Subcutaneous preadipocyte (primary cell): ENCODE measurements at places on chromosomes 5 and 9. TPM values are rescaled to one million over a fixed set of nuclear protein-coding genes. Genes with fewer than 3 reads are reported as not detected.

IFNK gene
- not detected in 2 replicates for total RNA-seq

RANBP17 gene
- 2.3 and 2.6 TPM in 2 replicates for total RNA-seq

PCDHGB6 gene
- 2.5 and 2.6 TPM in 2 replicates for total RNA-seq

CD274 gene
- 1.8 TPM in 1 of 2 replicates, not detected in the other for total RNA-seq

GRIN1 gene
- total RNA-seq = not detected in 2 replicates

DMRT3 gene
- total RNA-seq = not detected in 2 replicates

ARRDC3 gene
- 71.2 and 77.9 TPM in 2 replicates for total RNA-seq

ALDH7A1 gene
- total RNA-seq = 25.4 and 28.3 TPM in 2 replicates

LRRC14B gene
- total RNA-seq = not detected in 2 replicates

OLFML2A gene
- 43.2 and 47.8 TPM in 2 replicates for total RNA-seq

CCDC152 gene
- 2.6 and 3.3 TPM in 2 replicates for total RNA-seq

SEMA6A gene
- 0.20 and 0.37 TPM in 2 replicates for total RNA-seq

OR1J1 gene
- total RNA-seq = not detected in 2 replicates

SLC1A1 gene
- total RNA-seq = 28.7 and 32.1 TPM in 2 replicates

SMIM33 gene
- total RNA-seq = not detected in 2 replicates

ACTBL2 gene
- total RNA-seq = under 0.01 TPM in 1 of 2 replicates, not detected in the other
